GM23338 (cell line): ENCODE measurements at places on chromosomes 6 and 20. TPM values are rescaled to one million over a fixed set of nuclear protein-coding genes. Genes with fewer than 3 reads are reported as not detected.

SLCO4A1 gene
- 27.2 and 28.5 TPM in 2 replicates for polyA plus RNA-seq

BCAS1 gene
- polyA plus RNA-seq = 0.17 and 0.19 TPM in 2 replicates

TSHZ2 gene
- polyA plus RNA-seq = 0.54 and 1.3 TPM in 2 replicates

CCN5 gene
- not detected in 2 replicates for polyA plus RNA-seq

IL17F gene
- polyA plus RNA-seq = 0.35 TPM in 1 of 2 replicates, not detected in the other

GCNT2 gene
- 27.2 and 28.3 TPM in 2 replicates for polyA plus RNA-seq

DNA sequence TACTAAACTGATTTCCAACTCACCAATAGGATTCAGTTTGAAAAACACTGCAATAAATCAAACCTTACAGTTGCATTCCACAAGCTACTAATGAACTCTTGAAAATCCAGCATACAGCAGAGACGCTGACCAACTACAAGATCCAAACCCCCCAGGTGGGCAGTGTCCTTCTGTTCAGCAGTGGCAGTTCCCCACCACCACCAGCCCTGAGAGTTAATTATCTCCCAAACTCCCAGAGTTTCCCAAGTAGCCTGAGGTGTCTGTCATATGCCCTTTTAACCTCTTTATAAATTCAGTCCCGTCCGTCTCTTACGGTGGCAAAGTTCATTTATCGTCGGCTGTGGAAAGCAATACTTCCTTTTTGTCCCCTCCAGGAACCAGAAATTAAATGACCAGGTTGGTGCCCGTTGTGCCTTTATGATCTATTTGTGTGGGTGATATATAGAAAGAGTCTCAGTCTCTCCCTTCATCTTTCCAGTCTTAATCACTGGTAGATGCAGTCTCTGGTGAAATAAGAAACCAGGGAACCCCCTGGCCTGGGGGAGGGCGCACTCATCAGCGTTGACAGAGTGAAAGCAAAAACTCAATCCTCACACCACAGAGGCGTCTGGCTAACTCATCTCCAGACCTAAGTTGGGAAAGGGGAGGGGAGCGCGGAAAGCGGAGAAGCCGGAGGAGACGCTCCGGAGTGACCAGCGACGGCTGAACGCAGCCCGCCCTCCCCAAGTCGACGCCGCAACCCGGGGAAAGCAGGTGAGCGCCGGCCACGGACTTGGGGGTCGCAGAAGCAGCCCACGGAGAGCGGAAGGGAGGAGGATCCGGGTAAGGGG lies 717 bp downstream of the MRPL14 start:
- DNase-seq = peak; percentile 81

- peak; percentile 46 for DNase-seq
Observed at GRCh38 chr6:24720131-24720603, 1.2 kb upstream of the C6orf62 start.

DNA sequence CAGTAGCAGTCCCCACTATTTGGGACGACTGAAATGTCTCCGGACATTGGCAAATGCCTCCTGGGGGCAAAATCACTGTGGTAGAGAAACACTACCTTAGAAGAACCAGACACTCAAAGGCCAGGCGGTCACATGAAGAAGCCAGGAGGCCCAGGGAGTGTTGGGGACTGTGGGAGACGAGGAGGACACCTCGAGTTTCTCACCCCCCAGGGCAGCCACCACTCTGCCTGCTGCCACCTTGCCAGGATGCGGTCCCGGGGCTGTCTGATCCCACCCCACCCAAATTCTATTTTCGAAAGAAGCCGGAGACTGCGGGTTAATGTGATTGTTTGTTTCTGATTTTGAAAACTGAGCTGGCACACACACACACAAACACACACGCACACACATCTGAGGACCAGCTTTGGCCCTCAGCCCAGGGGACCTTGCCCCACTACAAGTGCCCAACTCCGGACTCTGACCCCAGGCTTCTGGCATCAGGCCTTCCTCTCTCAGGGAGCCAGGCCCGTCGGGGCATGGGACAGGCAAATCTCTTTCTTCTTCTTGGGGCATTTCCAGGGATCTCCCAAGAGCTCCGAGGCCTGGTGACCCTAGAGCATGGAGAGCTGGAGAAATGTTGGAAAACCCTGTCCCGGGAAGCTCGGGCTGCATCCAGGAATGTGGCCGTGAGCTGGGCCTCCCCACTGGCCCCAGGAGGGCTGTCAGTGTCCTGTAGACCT lies 187.5 kb upstream of the PMEPA1 start:
- no peak for DNase-seq

- no peak for DNase-seq
Observed at GRCh38 chr20:22807646-22808244, 223.4 kb upstream of the FOXA2 start.

DNA sequence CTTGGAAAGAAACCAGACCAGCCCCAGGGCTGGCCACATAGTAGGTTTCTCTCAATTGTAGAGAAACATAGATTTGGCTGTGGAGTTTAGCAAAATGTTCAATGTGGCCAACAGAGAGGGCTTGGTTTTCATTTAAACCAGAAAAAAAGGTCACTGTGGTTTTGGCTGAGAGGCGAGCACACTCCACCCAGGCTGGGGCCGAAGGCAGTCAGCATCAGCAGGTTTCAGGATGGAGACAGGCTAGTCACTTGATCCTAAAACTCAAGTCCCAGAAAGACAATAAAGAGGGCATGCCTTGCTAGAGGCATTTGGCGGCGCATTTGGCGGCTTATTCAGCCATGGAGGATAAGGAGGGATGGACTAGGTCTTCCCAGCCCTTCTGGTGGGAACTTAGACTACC lies 73.1 kb downstream of the PRND start:
- DNase-seq = no peak

GRCh38 chr6:13766201-13766634 lies 48.1 kb downstream of the MCUR1 start:
- DNase-seq = no peak

- DNase-seq = peak; percentile 32
Observed at GRCh38 chr6:19298421-19298820, 538.7 kb upstream of the ID4 start.

- no peak for DNase-seq
Observed at GRCh38 chr6:12082368-12082767, 70.3 kb downstream of the HIVEP1 start.

GRCh38 chr20:37669773-37670236 lies 24.0 kb upstream of the CTNNBL1 start:
- DNase-seq = no peak

DNA sequence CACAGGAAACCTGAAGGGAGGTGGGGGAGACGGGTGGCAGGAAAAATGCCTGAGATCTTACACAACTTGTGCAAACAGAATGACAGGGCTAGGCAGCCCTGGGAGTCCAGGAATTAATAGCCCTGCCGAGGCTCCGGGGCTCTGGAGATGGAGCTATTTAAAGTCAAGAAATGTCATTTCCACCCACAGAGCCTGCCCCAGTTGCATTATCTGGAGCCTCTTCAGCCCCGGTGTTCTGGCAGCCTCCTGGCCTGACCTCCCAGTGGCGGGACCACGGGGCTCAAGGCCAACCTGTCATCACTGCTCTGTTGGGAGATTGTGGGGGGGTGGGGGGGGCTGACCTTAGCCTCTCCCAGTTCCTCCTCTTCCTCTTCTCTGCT lies 28.5 kb upstream of the SCUBE3 start:
- no peak for DNase-seq

- DNase-seq = no peak
Observed at GRCh38 chr6:158926414-158926813, 73.6 kb downstream of the RSPH3 start.

GRCh38 chr20:56860413-56860812 lies 231.3 kb downstream of the TFAP2C start:
- DNase-seq = no peak

DNA sequence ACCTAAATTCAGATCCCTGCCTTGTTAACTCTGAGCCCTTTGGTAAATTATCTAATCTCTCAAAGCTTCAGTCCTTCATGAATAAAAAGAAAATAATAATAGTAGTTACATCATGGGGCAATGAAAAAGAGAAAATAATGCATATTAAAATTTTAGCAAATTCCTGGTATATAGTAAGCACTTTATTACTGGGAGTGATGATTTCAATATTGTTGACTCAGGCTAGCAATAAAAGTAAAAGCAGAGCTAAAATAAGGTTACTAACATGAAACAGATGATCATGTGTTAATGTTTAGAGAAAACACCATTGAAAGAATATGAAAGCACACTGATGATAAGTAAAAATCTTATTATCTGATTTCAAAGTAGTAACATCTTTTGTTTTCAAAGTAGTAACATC lies 13.6 kb downstream of the GINS1 start:
- DNase-seq = no peak

DNA sequence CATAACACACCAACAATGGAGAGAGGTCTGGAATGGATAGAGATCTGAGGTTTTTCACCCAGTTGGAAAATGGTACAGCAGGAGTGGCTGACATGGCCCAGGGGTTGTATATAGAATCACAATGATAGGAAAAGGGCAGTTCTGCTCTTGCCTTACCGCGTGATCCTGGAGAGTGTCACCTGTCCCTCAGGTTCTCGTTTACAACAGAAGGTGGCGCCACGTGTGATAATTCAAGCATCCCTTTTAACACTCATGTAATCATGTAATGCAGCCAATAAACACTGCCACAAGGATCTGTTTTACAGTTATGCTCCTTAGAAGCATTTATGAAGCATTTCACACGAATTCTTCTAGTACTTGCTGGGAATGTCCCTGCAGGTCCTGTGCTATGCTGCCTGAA lies 12.9 kb upstream of the WFDC2 start:
- DNase-seq = peak; percentile 82

- DNase-seq = peak; percentile 79
Observed at GRCh38 chr6:93418408-93419303, 703 bp downstream of the EPHA7 start.

GRCh38 chr6:16736856-16737775 lies 24.1 kb downstream of the ATXN1 start:
- DNase-seq = peak; percentile 30
